ENCODE measurements at places on chromosomes 1 and 21.

DNA sequence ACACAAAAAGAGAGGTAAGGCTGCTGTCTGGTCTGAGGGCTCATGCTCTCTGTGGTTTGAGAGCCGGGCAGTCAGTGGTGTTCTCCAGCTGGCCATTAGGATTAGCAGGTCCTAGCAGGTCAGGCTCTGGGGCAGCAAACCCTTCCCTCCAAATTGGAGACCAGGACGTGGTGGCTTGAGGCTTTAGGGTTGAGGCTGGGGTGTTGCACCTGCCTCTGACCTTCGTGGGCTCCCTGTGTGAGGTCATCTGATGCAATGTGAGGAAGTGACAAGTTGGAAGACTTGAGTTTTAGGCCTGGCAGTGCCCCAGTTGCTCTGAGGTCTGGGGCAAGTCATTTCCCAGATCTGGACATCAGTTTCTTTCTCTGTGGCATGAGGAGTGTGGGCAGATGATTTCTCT, 24.4 kb downstream of the SZRD1 start:
- DNase-seq: no peak

DNA sequence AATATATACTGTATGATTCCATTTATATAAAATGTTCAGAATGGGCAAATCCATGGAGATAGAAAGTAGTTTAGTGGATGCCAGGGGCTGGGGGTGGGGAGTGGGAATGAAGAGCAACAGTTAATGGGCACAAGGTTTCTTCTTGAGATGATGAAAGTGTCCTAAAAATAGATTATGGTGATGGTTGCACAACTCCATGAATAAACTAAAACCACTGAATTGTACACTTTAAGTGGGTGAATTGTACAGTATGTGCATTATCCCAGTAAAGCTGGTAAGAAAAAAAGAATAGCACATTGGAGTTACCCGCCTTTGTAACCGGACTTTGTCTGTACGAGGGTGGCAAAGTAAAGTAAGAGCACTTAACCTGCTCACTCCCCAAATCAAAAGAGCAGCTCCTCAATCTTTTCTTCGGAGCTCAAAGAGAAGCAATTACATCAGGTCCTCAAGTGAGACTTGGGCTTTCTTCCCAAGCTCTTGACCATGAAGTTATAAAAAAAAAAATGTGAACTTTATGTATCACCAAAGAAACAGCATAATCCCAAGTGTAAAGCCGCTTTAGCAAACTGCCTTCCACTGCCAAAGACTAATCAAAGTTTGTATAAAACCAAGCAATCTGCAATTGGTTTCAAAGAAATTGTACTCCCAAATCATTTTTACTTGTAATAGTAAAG, 32.1 kb downstream of the ALDH9A1 start:
- no peak for DNase-seq

DNA sequence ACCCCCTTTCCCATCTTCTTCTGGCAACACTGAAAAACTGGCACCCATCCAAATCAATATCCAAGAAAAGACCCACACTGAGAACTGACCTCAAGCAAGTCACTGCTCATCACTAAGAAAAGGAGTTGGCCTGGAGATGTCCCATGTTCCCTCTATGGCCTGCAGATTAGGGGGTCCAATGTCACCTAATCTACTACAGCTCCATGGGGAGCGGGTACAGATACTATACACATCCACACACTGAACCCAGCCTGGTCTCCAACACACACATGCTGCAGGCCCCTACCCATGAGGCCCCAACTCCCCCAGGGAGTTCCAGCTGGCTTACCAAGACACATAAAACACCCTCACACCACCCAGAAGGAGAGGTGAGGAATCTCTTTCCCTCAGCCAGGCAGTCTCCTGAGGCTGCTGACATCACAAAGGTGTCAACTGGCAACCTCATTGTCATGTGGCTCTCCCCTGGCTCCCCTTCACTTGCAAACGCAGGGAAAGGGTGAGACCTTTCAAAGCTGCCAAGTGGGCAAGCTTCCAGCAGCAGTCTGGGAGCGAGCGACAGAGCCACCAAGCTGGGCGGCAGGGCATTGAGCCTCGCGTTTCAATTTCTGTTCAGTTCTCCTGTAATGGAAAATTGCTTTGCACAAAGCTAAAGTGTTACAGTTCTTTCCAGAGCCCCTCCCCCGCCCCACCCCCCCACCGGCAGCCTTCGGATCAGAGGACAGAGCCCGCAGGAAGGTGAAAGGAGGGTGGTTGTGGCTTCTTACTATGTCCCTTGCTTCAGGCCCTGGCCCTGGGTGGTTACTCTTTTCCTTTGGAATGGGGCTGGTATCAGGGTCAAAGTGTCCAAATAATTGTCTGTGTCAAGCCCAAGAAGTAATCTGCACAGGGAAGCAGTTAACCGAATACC, at the start of gene LRRC52:
Gene LRRC52 (plus strand): TSS at position 469 of the 907 bp plus-strand sequence. CDS start 297 bp downstream, at position 766.
- DNase-seq: peak; percentile 97

- no peak for DNase-seq
Observed at GRCh38 chr1:246434335-246434734, 72.7 kb downstream of the SMYD3 start.

DNA sequence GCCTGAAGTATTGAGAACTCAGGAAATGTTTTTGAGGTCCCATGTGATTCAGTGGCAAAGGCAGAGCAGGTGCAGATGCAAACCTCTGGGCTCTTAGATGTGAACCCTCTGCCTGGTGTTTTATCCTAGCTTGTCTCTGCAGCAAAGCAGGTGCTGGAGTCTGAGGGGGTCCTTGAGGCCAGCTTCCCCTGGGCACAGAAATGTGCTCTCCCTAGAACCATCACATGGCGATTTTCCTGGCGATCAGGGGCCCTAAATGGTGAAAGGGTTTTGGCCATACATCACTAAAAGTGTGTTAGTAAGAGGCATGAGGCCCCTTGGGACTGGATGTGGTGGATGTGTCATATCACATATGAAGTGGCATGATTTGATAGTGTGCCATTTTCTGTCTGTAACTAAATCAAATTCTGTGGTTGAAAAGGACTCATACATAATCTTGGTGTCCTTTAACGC, 144.8 kb downstream of the ST6GALNAC3 start:
- DNase-seq: no peak

GRCh38 chr1:28208818-28209441, 23.9 kb downstream of the DNAJC8 start:
- peak; percentile 23 for DNase-seq

DNA sequence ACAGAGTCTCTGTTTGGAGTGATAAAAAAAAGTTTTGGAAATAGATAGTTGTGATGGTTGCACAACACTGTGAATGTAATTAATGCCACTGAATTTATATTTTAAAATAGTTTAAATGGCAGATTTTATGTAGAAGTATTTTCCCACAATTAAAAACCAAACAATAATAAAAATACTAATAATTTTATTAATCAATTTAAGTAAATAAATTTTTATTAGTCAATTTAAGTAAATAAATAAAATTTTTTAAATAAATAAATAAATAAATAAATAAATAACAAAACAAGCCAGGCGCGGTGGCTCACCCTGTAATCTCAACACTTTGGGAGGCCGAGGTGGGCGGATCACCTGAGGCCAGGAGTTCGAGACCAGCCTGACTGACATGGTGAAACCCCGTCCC, 4.9 kb upstream of the KDF1 start:
- no peak for DNase-seq

DNA sequence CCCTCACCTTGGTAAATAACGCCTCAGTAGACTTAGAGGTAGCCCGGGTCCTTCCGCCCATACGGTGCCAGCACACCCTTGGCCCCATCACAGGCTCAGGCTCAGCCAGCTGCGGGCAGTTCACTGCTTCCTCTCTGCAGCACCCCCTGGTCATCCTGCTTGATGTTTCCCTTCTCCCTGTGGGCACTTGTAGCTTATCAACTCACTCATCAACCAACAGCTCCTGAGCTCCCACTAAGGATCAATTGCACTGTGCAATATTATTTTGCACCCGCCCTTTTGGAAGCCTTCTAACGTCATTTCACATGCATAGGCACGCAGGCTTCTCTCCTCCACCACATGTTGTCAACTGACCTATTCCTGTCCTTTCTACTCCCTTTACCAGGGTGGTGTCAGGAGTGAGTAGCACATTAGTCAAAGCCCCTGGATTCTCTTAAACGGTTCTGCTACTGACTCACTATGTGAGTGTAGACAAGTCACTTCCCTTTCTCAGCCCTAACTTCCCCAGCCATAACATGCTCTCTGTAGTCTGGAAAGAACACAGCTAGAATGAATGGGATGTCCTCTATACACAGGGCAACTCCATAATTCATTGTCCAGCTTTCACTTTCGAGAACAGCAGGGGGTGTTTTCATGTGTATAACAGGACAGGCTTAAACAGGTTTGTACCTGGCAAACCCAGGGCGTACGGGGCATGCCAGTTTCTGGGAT, 47.1 kb upstream of the IRF2BP2 start:
- DNase-seq: peak; percentile 60

- DNase-seq: no peak
Observed at GRCh38 chr21:20283836-20284235, 714.4 kb upstream of the NCAM2 start.

- DNase-seq: peak; percentile 18
Observed at GRCh38 chr1:69994241-69994640, 211.1 kb downstream of the LRRC40 start.

- DNase-seq: no peak
Observed at GRCh38 chr1:15443281-15443680, 5.0 kb downstream of the CTRC start.

GRCh38 chr1:76615253-76616035, 251.8 kb upstream of the ST6GALNAC5 start:
- DNase-seq: no peak

- no peak for DNase-seq
Observed at GRCh38 chr1:11848373-11848700, 754 bp upstream of the NPPA start.

DNA sequence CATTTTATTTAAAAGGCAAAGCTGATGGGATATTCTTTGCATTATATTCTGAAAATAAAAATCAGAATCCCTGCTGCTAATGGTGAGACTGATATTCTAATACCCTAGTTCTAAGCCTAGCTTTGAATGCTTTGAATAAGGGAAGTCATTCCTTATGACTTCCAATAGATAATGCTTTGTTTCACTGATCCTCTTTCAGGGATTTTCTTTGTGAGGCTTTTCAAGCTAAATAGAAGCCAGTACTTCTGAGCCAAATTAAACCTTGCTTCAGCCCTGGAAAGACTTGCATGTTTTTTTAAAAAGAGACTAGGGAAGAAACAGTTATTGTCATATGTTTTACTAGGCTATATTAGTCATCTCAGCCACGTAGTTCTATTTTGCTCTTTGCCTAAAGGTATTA, 68.5 kb upstream of the CACYBP start:
- DNase-seq: no peak

GRCh38 chr1:219566951-219567947, 45.7 kb downstream of the ZC3H11B start:
- DNase-seq: peak; percentile 87

DNA sequence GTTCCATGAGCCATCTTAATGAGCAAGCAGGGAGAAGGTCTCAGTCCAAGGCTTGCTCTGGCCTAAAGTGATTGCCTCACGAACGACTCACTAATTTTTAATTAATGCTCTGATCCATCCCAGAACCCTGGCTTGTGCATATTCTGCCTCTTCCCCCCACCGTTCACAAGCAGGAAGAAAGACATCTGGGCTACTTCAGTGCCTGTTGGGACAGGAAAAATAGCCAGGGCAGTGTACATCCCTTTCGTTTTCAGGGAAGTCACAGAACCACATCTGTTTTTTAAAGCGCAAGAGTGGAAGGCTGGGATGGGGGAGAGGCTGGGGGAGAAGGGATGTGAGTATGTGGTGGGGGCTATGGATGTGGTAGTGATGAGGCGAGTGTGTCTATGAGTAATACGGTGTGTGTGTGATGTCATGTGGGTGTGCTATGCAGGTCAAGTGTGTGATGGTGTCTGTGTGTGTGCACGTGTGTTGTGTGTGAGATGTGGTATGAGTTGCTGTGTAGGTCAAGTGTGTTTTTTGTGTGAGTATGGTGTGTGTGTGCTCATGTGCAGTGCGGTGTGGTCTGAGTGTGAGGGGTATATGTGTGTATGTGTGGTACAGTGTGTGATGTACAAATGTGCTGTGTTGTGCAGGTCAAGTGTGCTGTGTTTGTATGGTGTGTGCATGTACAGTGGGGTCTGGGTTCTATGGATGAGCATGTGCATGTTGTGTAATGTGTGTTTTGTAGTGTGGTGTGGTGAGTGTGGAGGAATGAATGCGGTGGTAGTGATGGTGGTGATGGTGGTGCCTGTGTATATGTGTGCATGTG, 64.9 kb upstream of the SYT6 start:
- no peak for DNase-seq

- DNase-seq: no peak
Observed at GRCh38 chr1:91647061-91647460, 146.4 kb downstream of the CDC7 start.

- no peak for DNase-seq
Observed at GRCh38 chr1:227735539-227736285, 477 bp downstream of the SNAP47 start.

- DNase-seq: peak; percentile 1
Observed at GRCh38 chr1:75861831-75862230, 65.1 kb downstream of the MSH4 start.

DNA sequence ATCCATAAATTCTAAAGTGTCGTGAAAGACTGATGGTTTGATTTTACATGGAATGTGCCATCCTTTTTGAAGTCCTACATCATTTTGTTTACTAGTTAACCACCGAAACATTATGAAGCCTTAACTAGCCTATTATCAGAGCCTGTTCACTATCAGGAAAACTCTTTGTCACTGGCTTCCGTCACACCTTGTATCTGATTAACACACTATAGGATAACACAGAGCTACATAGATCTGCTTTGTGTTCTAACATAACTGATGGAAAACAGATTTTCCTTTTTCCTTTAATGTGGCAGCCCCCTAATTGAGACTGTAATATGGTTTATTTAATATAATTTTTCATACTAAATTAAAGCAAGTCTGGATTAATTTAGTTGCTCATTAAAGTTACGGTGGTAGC, 74.5 kb upstream of the SCYL3 start:
- no peak for DNase-seq

GRCh38 chr1:73907051-73907450, 290.9 kb downstream of the LRRIQ3 start:
- no peak for DNase-seq

- DNase-seq: peak; percentile 10
Observed at GRCh38 chr1:168431882-168432281, 111.9 kb downstream of the XCL2 start.

GRCh38 chr1:5513846-5514526, 478.2 kb downstream of the NPHP4 start:
- peak; percentile 46 for DNase-seq

DNA sequence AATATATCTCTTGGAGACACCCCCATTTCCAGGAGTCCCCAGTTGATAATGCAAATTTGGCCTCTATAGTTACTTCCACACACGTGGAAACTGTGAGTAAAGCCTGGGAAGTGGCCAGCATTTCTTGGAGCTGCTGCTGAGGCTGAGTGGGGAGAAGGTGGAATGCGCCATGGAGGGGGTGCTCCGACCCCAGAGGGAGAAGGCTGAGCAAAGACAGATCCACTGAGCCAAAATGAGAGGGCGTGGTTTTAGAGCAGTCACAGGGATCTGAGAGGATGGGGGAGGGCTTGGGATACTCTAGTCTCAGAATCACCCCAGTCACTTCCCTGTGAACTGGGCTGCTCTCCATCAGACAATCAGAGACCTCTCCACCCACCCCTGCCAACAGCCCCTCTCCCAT, 38.7 kb downstream of the TRIM62 start:
- no peak for DNase-seq

- DNase-seq: no peak
Observed at GRCh38 chr1:30172299-30172694, 551.1 kb downstream of the MATN1 start.

All from NCI-H69 (cell line).